ENCODE measurements at places on chromosomes 1 and 21. TPM values are rescaled to one million over a fixed set of nuclear protein-coding genes. Genes with fewer than 3 reads are reported as not detected.

The SPATC1L gene
- total RNA-seq: 5.3 TPM

The ERICH3 gene
- not detected for total RNA-seq

The SLC2A5 gene
- 2.6 TPM for total RNA-seq

The VWA5B1 gene
- total RNA-seq: not detected

The TMOD4 gene
- not detected for total RNA-seq

The KCNQ4 gene
- total RNA-seq: not detected

The GBP7 gene
- total RNA-seq: not detected

The ERG gene
- total RNA-seq: 0.66 TPM

The DVL1 gene
- 159 TPM for total RNA-seq

The NAV1 gene
- total RNA-seq: 120 TPM

The GPR89A gene
- total RNA-seq: 40.2 TPM

The PLA2G2F gene
- total RNA-seq: not detected

The SELP gene
- total RNA-seq: 0.22 TPM

The ERO1B gene
- 26.7 TPM for total RNA-seq

The SPRR2A gene
- total RNA-seq: not detected

The RAB13 gene
- total RNA-seq: 105 TPM

The FMO3 gene
- not detected for total RNA-seq

The TFF3 gene
- not detected for total RNA-seq

The ANGPTL3 gene
- not detected for total RNA-seq

The SLC22A15 gene
- total RNA-seq: 8.4 TPM

The GSTM4 gene
- total RNA-seq: 13.6 TPM

The RAB25 gene
- not detected for total RNA-seq

The FBXO42 gene
- 21.5 TPM for total RNA-seq

The KDF1 gene
- not detected for total RNA-seq

The HMGB4 gene
- total RNA-seq: not detected

The FALEC gene
- not detected for total RNA-seq

The S1PR1 gene
- total RNA-seq: 16.0 TPM

The MIXL1 gene
- not detected for total RNA-seq

The KCNK1 gene
- 0.22 TPM for total RNA-seq

The LRRC53 gene
- not detected for total RNA-seq

The PLXNA2 gene
- total RNA-seq: 14.9 TPM

The DENND2C gene
- 1.7 TPM for total RNA-seq

The RIPPLY3 gene
- total RNA-seq: not detected

The OXCT2 gene
- 0.29 TPM for total RNA-seq

The SV2A gene
- total RNA-seq: 33.5 TPM

The KCNH1 gene
- 1.1 TPM for total RNA-seq

The ATP6V1G3 gene
- total RNA-seq: not detected

The ANKRD34A gene
- 3.1 TPM for total RNA-seq

The BATF3 gene
- 0.88 TPM for total RNA-seq

The LCE6A gene
- total RNA-seq: not detected

The TBX19 gene
- total RNA-seq: 0.44 TPM

The FCRLB gene
- 1.8 TPM for total RNA-seq

The LPGAT1 gene
- total RNA-seq: 23.6 TPM
